NCI-H460 (cell line): ENCODE measurements at places on chromosomes 6 and 20.

- DNase-seq: no peak
Observed at GRCh38 chr6:149906405-149906804, 8.5 kb upstream of the RAET1E start.

GRCh38 chr6:11263291-11263775 is 30.9 kb upstream of the NEDD9 start:
- DNase-seq: peak; percentile 26

GRCh38 chr6:76703786-76704185 is 631.3 kb upstream of the IMPG1 start:
- no peak for DNase-seq

GRCh38 chr20:16486532-16486931 is 86.7 kb downstream of the KIF16B start:
- no peak for DNase-seq

- DNase-seq: no peak
Observed at GRCh38 chr6:47670851-47671250, 27.5 kb upstream of the ADGRF4 start.

DNA sequence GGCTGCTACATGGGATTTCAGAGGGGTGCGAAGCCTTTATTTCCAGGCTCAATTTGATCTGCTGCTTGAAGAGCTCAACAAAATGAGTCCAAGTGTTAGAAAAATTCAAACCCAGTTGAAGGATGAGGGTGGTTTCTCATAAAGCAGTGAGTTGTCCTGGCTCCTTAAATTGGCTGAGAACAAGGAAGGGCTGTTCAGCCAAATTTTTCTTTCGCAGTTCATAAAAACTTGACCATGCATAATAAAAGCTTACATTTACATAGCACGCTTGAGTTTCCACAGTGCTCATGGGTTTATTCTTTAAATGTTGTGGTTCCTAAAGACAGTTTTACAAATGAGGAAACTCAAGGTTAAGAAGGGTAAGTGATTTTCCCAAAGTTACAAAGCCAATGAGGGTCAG is 174.4 kb upstream of the FOXA2 start:
- no peak for DNase-seq

- no peak for DNase-seq
Observed at GRCh38 chr6:37967651-37968050, 148.1 kb downstream of the ZFAND3 start.

DNA sequence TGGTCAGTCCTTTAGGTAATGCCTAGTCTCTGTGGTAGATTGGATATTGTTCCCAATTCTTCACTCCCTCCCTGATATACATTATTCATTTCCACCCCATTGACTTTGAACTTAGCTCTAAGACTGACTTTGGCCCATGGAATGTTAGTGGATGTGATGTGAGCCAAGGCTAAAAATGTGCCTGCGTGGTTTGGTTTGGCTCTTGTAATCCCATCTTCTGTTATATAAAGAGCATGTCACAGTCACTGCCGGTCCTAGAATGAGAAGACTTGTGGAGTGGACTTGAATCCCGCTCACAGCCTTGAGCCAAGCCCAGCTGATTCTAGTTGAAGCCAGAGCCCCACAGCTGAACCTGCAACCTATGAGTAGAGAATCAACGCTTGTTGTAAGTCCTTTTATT is 23.6 kb upstream of the DNAAF9 start:
- no peak for DNase-seq

GRCh38 chr6:55518529-55519060 is 60.4 kb downstream of the HMGCLL1 start:
- DNase-seq: no peak

DNA sequence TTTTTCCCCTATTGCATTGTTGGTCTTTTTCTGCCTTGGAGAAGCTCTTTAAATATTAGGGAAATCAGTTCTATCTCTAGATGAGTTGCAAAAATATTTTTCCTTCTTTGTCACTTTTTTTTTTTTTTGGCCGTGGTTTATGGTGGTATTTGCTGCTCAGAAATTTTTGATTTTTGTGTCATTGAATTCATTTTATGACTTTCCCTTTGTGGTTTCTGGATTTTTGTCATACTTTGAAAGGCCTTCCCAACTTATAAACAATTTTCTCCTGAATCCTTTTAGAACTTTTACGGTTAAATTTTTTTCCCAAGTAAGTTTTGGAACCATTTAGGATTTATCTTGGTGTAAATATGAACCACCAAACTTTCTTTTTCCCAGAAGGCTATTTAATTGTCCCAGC is 145.6 kb downstream of the GJA10 start:
- DNase-seq: no peak

- DNase-seq: no peak
Observed at GRCh38 chr6:137941995-137942394, 74.9 kb downstream of the TNFAIP3 start.

GRCh38 chr6:162468326-162468725 is 259.2 kb downstream of the PRKN start:
- no peak for DNase-seq

DNA sequence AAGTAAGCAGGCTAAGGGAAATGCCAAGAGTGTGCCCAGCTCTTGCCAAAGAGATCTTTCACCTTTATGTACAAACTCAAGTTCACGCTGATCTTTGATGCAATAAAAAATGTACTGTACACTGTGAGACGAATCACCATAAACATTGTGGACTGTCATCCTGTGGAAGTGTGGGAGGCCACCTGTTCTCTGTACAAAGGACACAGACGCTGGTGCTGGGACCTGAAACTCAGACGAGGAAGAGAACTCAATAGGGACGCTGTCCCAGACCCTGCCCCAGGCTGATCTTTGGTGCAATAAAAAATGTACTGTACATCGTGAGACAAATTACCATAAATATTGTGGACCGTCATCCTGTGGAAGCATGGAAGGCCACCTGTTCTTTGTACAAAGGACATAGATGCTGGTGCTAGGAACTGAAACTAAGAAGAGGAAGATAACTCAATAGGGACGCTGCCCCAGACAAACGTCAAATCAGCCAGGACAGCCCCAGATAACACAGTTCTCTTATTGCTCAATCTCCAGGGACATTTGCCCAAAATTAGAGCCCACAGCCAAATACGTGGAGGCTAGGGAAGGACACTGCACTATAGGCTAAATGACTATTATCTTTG is 312.7 kb upstream of the SGK1 start:
- no peak for DNase-seq

DNA sequence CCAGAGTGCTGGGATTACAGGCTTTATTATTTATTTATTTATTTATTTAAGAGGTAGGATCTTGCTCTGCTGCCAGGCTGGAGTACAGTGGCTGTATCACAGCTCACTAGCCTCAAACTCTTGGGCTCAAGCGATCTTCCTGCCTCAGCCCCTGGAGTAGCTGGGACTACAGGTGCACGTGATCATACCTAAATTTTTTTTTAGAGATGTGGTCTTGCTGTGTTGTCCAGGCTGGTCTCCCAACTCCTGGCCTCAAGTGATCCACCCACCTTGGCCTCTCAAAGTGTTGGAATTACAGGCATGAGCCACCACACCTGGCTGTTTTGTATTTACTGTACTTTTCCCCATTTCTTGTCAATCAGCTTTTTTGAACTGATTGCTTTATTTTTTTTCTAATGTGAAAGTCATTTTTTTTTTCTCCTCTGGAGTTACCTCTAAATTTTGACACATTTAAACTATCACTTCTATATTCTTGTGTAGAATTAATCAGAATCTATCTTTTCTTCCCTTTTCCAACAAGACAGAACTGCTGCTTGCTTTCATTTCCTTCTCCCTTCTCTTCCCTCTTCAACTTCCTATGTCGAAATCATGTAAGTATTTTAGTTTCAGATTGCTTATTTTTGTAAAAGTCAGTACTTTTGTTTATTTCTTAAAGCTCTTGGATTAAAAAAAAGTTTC is 12.0 kb downstream of the PANK2 start:
- DNase-seq: no peak

- DNase-seq: no peak
Observed at GRCh38 chr20:37762716-37763485, 69.1 kb downstream of the CTNNBL1 start.

DNA sequence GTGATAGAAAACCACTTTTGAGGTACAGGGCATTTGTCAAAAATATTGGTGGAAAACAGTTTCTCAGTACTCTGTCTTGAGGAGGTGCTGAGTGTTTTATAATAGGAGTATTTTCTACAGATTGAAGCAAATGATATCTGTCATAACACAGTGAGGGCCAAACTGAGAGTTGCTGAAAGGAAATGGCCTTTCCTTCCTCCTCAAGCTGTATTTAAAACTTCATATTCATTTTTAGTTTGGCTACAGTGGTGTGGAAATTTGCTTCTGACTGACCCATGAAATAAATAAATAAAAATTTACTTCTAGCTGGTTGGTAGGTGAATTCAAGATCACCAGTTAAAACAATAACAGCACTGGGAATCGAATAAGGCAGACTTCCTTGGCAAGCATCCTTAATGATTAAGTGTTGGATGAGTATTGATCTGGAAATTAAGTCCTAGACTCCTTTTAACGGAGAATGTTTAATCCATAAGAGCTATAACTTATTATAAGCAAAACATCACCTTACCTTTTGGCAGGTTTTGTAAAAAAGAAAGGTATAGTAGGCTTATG is 828.6 kb upstream of the CITED2 start:
- no peak for DNase-seq

GRCh38 chr6:32984622-32985389 is 16.4 kb downstream of the BRD2 start:
- peak; percentile 79 for DNase-seq

GRCh38 chr6:36245572-36246061 is 24.2 kb upstream of the PNPLA1 start:
- no peak for DNase-seq

GRCh38 chr6:78614961-78615360 is 252.4 kb upstream of the IRAK1BP1 start:
- DNase-seq: no peak

DNA sequence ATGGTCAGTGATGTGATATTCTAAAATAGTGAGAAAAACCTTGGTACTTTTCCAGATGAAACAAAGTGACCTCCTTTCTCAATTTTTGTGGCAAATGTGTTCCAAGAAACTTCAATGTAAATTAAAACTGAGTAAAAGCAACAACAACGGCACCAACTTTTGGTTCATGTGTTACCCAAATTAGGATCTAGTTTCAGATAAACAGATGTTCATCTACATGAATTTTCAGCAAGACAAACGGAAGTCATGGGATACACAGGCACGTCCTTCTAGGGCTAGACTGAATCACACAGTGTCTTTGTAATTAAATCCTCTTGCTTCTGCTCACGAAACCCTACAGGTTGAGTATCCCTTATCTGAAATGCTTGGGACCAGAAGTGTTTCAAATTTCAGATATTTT is 915.2 kb downstream of the TFAP2A start:
- DNase-seq: no peak

- DNase-seq: no peak
Observed at GRCh38 chr20:51259455-51259854, 236.5 kb upstream of the KCNG1 start.

GRCh38 chr6:145147981-145148749 is 587.2 kb downstream of the EPM2A start:
- DNase-seq: peak; percentile 76

DNA sequence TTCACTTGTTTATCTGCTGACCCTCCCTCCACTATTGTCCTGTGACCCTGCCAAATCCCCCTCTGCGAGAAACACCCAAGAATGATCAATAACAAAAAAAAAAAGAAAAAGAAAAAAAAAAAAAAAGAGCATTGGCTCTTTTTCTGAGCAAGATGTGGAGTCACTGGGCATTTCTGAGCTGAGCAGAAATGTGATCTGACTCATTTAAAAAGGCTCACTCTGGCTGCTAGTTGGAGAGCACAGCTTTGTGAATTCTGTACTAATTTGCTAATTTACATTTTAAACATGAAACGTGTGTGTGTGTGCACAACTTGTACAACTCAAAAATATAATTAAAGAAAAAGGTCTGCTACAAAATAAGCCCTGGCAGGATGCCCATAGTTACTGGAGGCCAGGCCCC is 20.2 kb downstream of the SCML4 start:
- DNase-seq: no peak

- no peak for DNase-seq
Observed at GRCh38 chr6:135054226-135054568, 425 bp downstream of the HBS1L start.

DNA sequence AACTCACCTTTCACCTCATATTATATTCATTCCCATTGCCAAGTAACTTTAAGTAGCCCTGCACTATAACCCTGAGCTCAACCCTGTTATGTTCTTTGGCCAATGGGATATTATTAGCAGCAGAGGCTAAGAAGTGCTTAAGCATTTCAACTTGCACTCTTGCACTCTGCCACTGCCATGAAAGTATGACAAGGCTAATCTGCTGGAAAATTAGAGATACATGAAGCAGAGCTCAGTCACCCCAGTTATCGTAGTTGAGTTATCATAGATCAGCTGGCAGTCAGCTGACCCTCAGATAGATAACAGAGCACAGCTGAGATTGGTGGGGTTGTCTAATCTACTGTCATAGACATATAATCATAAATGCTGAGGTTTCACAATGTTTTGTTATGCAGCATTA is 209.4 kb upstream of the RUNX2 start:
- DNase-seq: no peak

GRCh38 chr6:3226481-3227362 is 731 bp downstream of the TUBB2B start:
- DNase-seq: no peak

- no peak for DNase-seq
Observed at GRCh38 chr6:26420688-26421171, 18.7 kb downstream of the BTN3A1 start.

GRCh38 chr6:79671600-79672266 is 40.6 kb downstream of the SH3BGRL2 start:
- no peak for DNase-seq
